Stimulated activated CD4-positive, alpha-beta T cell treated with anti-CD3 and anti-CD28 coated beads, Interleukin-12 subunit alpha, Interleukin-12 subunit beta, amount 100 ng/mL, for 4 hours (primary cell): ENCODE measurements at places on chromosomes 5 and 9.

GRCh38 chr9:34555936-34556525 lies 33.2 kb upstream of the ENHO start:
- DNase-seq: no peak

GRCh38 chr5:39021413-39021812 lies 52.8 kb downstream of the RICTOR start:
- DNase-seq: no peak

- no peak for DNase-seq
These were observed 73.7 kb upstream of the STK32A start for GRCh38 chr5:147160902-147161700.

DNA sequence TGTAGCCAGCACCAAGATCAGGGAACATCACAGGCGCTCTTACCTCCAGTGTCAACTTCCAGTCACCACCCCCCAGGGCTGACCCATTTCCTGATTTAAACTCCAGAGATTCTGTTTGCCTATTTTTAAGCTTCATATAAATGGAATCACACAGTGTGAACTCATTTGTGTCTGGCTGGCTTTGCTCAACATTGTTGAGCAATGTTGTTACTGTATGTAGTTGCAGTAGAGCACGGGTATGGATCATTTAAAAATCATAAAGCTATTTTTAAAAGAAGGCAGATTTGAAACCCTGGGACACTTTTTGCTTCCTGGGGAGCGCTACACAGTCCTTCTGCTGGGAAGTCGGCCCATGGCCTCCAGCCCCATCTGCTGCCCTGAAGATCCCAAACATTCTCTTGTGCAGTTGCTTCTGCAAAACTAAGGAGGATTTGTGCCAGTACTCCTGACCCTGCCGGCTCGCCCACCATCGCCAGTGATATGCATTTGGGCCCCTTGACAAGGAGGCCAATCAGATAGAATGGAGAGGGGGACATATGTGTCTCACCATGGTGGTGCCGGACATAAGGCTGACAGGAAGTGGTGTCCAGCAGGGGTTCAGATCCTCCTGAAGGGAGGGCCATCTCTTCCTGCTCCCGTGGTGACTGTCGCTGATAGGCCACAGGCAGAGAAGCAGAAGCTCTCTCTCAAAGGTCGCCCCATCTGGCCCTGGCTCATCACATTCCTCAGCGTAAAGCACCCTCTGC lies 13.3 kb downstream of the DCANP1 start:
- DNase-seq: no peak

DNA sequence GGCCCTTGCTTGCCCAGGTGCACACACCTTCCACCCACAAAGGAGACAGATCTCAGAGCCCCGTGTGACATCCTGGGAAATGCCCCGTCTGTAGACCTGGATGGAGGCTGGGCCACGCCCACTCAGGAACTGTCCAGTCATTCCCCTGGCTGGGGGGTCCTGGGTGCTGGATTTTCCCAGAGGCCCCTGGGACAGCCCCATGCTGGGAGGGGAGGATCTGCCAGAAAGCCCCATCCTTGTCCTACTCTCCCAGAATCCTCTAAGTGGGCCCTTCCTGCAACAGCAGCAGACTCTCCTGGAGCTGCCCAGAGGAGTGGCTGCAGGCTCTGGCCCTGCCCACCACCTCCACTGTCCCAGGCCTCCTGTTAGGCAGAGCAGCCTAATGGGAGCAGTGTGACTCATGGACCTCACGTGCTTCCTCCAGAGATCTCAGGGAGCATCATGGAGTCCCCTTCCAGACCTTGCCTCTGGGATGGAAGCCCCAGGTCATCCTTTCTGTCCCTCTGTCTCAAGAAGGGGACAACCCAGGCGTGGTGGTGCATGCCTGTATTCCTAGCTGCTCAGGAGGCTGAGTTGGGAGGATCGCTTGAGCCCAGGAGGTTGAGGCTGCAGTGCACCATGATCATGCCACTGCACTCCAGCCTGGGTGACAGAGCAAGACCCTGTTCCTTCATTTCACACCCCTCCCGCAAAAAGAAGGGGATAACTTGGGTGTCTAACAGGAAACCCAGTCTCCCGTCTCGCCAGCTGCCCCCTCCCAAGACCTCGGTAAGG lies 51.7 kb downstream of the JADE2 start:
- DNase-seq: no peak

DNA sequence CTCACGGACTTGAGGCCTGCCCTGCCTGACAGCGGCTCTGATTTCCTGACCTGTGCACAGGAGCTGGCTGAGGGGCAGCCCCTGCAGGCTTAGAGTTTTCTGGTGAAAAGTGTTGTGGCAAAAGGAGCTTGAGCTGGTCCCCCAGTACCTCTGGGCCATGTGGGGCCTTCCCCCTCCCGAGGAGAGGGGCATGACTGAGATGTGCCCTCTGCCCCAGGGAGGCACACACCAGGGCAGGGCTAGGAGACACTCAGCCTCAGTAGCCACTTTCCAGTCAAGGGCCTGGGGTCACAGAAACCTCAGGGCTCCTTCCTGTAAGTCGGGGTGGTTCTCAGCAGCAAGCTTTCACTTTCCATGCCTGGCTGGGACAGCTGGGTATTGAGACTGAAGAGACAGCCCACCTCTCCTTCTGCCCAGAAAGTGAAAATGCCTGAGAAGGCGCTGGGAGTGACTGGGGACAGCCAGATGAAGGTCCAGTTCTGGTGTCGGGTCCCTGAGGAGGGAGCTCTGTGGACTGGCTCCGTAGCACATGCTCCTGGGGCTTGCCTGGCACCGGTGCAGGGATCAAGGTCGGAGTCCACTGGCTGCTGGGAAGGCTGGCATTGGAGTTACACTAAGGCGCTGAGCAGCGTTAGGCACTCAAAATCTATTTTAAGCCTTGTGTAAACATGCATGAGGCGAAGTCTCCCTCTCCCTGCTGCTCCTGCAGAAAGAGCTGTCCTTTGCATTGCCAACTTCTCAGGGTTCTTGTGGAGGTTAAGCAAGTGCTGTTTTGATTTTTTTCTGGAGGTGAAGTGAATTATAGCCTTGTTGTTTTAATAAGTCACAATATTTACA lies 394.9 kb downstream of the GADD45G start:
- DNase-seq: peak; percentile 47
